ENCODE measurements at places on chromosomes 12 and 14.

- no peak for DNase-seq
Observed at GRCh38 chr12:108307006-108307405, 32.1 kb downstream of the CMKLR1 start.

DNA sequence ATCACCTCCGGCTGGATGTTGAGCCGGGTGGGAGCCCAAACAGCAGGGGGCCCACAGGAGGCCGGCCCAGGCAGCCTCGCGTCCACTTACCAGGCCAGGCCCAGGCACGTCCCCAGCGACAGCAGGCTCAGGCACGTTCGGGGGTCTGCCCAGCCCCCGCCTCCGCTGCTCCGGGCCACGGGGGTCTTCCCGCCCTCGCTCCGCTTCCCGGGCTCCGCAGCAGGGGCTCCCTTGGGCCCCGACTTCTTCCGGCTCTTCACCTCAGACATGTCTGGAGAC is 216 bp downstream of the IKBIP start:
- no peak for DNase-seq

- DNase-seq = no peak
Observed at GRCh38 chr12:1796515-1797010, 23.8 kb upstream of the LRTM2 start.

GRCh38 chr14:84254290-84254689 is 1275.7 kb upstream of the FLRT2 start:
- no peak for DNase-seq

DNA sequence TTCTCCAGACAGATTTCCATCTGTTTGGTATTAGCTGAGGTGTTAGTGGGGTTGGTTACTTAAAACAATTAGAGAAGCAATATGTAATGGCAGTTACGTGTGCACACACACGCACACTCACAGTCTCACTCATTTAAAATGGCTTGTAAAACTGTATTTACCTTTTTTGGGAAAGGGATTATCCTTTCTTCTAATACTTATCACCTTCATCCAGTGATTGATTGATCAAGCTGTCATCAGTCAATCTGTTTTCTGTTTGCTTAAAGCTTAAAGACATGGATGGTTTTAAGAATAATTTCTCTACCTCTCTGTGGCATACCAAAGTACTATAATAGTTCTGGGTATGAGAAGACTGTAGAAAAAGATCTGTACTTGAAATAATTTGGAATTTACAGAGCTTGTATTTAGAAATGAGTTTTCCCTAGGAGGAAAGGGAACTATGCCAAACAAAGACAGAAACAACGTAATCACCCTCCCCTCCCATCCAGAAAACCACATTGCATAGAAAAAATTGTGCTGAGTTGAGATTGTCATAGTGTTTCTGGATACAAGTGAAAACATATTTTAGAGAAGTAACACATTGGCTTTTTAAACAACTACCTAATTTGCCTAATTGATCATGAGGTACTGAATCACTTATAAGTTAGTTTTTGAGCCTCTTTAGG is 455.8 kb downstream of the PCNX1 start:
- no peak for DNase-seq
